ENCODE measurements at places on chromosomes 16 and 17.

DNA sequence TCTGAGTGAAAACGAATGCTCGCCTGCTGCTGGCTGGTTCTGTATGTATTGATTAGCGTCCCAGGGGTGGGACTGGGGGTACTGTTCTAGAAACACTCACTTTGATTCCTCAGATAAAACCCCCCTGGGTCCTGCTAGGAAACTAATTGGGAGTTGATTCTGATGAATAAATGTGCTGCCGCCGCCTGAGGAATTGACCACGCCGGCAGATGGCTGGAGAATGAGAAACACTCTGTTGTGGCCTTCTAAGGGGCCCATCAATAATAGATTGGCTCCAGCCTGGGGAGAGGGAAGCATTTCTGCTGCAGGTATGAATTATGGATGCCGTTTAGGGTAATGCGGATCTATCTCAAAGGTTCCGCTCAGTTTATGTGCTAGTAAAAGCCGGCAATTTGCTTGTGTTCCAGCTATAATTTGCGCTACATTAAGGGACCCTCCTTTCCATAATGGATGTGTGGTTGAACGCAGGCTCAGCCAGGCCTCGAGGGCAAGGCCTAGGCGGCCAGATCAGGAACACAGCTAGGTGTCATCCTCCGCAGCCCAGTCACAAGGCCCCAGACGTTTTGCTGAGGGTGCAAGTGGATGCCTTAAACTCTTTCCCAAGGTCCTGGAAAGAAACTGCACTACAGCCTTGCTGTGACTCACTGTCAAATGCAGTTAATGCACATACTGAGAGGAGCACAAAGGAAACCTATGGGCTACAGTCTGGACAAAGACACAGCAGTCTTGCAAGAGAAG is 132.2 kb upstream of the HS3ST2 start:
- peak; percentile 12 for DNase-seq

DNA sequence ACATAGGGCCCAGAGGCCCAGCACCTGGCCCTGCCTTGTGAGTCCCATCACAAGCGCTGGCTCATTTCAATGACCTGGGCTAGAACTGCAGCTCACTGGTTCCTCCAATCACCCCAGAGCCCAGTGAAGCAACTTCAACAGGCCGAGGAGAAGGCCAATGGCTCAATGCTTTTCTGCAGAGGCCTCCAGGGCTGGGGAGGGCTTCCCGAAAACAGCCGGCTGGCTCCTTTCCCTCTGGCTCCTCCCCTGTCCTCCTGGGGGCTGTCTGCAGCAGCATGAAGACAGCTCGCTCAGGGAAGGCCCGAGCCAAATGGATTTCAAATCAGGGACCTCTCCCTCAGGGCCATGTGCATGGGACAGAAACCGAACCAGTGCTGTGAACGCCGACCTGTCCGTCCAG is 121.6 kb downstream of the ZNF423 start:
- DNase-seq = no peak

- peak; percentile 32 for DNase-seq
These were observed 117.1 kb upstream of the AXIN2 start for GRCh38 chr17:65678546-65678945.

GRCh38 chr17:82320140-82320840 is 2.9 kb upstream of the CD7 start:
- no peak for DNase-seq

- peak; percentile 7 for DNase-seq
These were observed 381.3 kb downstream of the CDH8 start for GRCh38 chr16:61654962-61655361.

DNA sequence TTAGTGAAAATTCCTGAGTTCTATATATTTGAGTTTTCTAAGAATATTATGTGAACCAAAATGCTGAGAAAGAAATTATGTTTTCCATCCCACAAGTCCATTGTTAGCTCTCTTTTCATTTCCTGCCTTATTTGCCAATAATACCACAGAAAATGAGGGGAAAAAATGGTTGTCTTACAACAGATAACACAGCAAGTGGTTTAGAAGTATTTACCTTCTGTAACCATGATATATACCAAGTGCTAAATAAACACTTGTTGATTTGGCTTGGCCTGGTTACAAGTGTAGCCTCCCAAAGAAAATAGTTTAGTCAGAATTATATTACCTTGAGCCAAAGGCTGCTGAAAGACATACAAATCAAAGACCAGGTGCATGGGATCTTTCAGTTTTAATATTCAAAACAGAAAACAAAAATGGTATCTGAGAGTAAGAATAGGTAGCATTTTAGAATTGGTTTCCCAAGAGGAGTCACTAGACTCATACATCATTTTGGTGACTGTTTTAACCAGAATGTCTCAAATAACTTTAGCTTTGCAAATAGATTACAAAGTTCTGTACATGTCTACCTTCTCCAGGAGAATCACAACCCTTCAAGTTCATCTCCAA is 439.8 kb upstream of the DYNLRB2 start:
- DNase-seq = no peak

- DNase-seq = no peak
These were observed 45.1 kb downstream of the WDR45B start for GRCh38 chr17:82602986-82603710.

DNA sequence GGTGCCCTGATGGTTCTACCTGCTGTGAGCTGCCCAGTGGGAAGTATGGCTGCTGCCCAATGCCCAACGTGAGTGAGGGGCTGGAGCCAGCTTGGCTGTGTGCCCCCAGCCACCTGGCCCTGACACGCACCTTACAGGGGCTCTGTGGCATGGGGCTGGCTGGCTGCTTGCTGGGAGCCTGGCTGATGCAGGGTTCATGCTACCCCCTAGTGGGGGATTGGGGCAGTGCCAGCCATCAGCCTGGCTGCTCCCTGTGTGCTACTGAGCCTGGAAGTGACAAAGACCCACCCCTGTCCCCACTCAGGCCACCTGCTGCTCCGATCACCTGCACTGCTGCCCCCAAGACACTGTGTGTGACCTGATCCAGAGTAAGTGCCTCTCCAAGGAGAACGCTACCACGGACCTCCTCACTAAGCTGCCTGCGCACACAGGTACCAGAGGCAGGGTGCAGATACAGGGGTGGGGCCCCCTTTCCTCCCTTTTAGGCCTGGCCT is 5.7 kb downstream of the GRN start:
- DNase-seq = peak; percentile 83

DNA sequence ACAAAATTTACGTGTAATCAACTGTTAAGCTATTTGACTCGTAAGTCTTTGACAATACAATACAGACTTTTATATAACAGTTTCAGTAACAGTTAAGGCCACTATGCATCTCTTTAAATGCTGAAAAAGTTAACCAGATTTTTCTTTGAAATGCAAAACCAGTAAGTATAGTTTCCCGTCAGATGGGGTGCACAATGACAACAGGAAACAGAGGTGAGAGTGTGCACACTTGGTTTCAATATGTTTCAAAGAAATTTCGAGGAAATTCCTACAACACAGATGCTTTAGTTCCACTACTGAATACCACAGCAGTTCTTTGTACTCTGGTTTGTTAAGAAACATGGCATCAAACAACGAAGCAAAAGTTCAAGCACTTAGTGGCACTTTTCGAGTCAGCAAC is 48.4 kb downstream of the RNF157 start:
- no peak for DNase-seq

GRCh38 chr16:68367030-68367429 is 56.2 kb downstream of the PRMT7 start:
- DNase-seq = peak; percentile 65

- DNase-seq = no peak
These were observed 42.3 kb downstream of the CRLF3 start for GRCh38 chr17:30782206-30782605.

DNA sequence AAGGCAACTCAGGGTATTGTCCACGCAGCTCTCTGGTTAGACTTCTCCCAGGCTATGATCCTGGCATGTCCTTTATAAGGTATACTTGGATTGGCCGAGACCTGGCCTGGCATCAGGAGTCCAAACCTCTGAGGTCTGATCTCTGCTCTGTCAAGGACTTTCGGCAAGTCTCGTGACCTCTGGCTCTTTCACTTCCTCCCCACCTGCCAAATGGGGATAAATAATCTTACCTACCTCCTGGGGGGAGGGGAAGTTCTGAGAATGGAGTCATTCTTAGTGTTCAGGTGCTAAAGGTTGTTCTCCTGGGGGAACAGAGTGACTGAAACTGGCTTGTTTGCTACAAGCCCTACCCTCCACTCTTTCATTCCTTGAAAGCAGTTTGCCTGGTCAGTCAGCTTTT is 7.6 kb downstream of the ATXN1L start:
- no peak for DNase-seq

Data from AG20443 (cell line).